ENCODE measurements at places on chromosomes 11 and 22.

DNA sequence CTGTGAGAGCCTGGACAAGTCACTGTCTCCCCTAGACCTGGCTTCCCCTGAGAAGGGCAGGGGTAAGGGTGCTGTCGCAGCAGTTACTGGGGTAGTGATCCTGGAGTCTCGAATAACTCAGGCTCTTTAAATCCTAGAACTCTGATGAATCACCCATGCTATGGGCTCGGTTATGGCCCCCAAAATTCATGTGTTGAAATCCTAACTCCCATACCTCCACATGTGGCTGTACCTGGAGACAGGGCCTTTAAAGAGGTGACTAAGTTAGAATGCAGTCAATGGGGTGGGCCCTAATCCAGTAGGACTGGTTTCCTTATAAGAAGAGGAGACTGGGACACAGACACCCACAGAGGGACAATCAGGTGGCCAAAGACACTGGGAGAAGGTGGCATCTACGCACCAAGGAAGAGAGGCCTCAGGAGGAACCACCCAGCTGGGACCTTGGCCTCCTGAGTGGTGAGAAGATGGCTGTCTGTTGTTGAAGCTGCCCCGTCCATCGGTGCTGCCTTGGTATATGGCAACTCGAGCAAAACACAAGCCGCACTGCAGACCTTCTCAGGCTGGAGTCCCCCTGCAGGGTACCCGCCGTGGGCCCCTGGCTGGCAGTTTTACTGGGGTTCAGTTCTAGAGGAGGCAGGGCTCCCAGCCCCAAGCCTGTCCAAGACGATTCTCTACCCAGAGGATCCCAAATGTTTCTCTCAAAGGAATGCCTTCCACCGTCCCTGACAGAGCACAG is 48.8 kb upstream of the SHISAL1 start:
- DNase-seq: no peak

GRCh38 chr22:48793949-48794348 is 1033.7 kb downstream of the BRD1 start:
- DNase-seq: no peak

GRCh38 chr11:117831661-117832415 is 7.3 kb upstream of the FXYD2 start:
- peak; percentile 13 for DNase-seq

DNA sequence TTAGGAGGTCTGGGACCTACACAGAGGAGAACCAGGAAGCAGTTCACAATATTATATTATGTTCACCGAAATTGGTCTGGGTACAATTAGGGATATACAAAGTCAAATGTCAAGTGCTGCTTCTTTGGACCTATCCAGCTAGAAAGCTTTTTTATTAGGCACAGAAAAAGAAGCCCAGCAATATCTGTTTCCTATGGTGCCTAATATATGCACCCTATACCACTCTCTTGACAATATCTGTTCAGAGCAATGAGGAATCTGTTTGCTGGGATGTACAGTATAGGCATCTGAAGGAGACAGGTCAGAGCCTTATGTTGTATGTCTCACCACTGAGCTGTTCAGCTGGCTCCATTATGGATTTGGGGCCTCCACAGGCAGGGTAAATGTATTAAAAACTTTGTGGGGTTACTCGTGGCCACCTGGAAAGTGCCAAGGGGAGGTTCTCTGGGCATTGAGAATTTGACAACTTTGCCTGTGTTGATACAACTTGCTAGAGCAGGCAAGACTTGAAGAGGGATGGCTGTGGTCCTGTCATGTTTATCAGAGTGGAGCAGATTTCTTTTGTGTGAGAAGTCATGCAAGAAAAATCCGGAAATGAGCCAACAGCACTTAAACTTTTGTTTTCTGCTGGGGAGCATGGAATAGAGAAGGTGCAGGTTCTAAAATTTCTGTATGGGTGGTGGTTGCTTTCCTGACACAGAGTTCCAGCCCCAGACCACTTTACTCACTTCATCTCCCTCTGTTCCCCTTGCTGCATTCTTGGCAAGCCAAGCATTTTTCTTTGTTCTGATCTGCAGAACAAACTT is 10.1 kb downstream of the STIM1 start:
- DNase-seq: no peak

GRCh38 chr11:86171627-86172026 is 72.9 kb upstream of the EED start:
- DNase-seq: no peak

DNA sequence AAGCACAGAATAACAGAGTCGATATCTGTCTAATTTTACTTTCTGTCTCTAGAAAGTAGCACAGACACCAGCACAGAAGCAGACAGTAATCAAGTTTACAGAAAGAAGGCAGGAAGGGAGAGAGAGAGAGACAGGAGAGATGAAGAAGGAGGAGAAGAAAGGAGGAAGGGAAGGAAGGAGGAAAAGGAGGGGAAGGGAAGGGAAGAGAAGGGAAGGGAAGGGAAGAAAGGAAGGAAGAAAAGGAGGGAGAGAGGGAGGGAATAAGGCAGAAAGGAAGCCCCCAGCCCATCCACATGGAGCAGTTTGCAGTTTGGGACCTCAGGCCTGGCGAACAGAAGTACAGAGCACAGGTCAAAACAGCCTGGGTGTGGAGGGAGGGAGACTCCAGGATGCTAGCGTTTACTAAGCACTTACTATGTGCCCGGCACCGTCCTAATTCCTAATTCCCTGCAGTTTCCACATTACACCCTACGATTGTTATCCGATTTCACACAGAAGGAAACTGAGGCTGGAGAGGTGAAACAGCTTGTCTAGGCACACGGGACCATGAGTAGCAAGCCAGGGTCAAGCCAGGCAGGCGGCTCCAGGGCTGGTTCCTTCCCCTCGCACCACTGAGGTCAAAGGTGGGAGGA is 46.0 kb upstream of the WNT7B start:
- DNase-seq: no peak

- DNase-seq: no peak
Observed at GRCh38 chr22:21964234-21964633, 11.6 kb upstream of the PPM1F start.

DNA sequence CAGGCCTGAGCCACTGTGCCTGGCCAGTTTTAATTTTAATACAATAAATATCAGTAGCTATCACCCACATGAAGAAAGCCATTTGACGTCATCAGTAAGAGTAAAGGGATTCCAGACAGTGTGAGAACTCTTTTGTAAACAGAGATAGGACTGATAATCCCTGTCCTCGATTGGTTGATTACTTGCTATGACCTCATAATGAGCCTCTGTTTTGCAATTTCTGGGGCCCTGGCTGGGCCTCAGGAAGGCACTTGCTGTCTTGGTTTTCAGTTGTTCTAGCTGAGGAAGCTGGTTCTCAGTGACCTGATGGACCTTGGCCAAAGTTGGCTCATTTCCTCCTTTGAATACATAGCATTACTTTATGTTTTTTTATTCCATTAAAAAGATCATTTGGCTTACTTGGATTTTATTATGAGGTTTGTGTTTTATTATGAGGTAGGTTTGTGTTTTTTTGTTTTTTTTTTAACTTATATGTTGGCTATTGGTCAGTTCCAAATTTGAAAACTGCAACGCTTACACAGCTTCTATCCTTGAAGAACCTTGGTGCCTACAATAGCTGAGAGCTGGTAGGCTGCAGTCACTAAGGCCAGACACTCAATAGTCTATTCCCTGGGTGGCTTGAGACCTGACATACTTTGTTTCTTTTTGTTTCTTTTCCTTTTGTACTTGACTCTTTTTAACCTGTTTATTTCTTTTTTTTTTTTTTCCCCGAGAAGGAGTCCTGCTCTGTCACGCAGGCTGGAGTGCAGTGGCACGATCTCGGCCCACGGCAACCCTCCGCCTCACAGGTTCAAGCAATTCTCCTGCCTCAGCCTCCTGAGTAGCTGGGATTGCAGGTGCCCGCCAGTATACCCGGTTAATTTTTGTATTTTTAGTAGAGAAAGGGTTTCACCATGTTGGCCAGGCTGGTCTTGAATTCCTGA is 20.0 kb downstream of the MARK2 start:
- DNase-seq: peak; percentile 68

DNA sequence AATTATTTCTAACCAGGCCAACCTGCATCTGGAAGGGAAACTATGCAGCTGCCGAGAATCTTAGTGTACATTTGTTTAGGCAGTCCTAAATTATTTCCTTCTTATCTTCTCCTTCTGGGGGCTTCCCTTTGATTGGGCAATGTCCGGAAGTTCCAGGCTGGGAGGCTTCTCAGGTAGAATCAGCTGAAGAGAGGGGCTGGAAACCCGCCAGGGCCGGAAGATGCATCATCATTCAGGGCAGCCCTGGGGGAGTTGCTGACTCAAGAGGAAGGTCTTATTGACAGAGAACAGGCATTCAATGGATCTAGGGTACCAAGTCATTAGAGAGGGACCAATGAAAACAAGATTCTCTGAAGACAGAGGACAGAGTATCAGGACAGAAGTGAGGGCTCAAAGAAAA is 150.7 kb downstream of the BLID start:
- DNase-seq: no peak

DNA sequence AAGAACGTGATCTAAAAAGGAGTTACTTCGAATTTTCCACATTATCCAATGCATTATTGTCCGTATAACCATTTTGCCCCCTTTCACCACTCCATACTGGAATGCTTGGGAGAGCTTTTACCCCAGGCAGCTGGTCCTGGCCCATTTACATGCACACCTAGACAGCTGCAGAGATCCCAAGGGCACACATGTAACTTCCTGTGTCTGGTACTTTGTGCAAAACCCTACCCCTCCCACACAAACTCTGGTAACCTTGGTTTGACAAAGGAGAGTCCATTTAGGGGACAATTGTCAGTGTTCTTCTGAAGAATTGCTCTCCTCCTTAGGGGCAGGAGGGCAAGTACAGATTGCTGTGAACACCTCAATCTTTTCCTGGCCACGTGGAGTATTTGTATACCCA is 57.3 kb upstream of the SORL1 start:
- DNase-seq: no peak

DNA sequence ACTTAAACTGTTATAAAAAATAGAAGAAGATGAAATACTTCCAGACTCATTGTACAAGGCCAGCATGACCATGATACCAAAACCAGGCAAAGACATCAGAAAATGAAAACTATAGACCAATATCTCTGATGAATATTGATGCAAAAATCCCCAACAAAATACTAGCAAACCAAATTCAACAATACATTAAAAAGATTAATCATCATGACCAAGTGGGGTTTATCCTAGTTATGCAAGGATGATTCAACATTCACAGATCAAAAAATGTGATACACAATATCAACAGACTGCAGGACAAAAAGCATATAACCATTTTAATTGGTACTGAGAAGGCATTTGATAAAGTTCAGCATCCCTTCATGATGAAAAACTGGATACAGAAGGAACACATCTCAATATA is 824.5 kb upstream of the RAG2 start:
- no peak for DNase-seq

DNA sequence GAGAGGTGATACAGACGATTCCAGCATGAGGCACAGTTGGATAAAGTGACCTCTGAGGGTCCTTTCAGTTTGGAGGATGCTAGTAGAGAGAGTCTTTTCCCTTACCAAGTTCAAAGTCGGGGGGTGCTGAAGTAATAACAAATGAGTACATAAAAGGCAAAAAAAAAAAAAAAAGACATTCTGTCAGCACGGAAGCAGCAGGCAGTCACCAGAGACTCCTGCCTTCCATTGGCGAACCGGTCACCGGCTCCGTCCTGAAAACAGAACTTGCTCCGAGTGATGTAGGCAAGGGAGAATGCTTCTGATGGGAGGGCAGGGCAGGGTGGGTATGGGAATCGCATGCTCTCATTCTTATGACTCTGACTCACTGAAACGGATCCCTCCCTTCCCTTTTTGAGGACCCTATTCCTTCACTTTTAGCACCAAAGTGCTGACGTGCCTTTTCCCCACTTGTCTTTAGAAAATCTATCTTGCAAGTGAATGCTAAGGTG is 65.9 kb downstream of the PRR5L start:
- DNase-seq: peak; percentile 23

- no peak for DNase-seq
Observed at GRCh38 chr11:47329987-47330931, 22.2 kb downstream of the MYBPC3 start.

DNA sequence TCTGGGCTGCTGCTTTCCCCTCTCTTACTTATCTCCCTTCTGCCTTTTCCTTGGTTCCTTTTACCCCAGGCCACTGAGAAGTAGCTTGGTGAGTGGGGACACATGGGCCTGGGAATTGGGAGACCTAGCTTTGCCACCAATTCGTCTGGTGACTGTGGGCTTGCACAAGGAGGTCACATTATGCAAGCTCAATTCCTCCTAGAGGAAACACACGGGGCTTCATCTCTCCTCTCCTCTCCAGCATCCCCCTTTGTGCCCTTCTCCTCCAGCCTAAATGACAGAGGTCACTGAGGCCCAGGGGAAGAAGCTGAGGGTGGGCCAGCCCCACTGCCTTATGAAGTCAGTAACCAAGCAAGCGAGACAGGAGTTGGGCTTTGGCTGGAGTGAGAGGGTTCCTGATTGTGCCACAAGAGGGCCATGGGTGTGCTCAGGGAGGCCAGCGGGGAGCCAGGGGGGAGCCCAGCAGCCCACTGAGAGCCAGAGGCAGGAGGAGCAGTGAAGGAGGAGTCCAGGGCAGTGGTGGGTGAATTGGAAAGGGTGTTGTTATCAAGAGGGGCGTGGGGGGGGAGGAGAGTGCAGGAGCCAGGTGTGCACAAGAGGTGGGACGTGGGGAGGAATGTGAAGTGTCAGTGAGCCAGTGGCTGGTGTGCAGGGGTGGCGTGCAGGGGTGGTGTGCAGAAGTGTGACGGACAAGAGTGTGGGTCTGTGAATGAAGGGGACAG is 2.0 kb downstream of the CLCF1 start:
- DNase-seq: no peak

GRCh38 chr11:11164334-11164690 is 188.7 kb downstream of the CSNK2A3 start:
- DNase-seq: no peak

DNA sequence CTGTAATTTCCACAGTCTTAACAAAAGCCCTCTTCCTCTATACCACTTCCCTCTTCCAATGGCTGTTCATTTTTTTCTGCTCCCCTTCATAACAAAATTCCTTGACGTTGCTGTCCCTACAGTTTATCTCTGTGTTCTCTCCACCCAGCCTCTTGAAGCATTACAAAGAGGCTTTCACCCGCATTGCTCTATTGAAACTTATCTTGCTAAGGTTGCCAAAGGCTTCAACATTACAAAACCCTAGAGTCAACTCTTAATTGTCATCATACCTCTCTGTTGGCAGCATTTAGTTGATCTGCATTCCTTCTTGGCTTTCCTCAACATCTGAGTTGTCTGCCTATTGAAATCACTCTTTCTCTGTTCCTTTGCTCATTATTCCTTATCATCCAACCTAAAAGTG is 1055.7 kb downstream of the JRKL start:
- no peak for DNase-seq

- peak; percentile 26 for DNase-seq
Observed at GRCh38 chr22:50469377-50470305, 5.2 kb downstream of the SBF1 start.

GRCh38 chr11:33419924-33420323 is 162.7 kb downstream of the HIPK3 start:
- DNase-seq: no peak

GRCh38 chr22:37817705-37818408 is 5.3 kb upstream of the GALR3 start:
- peak; percentile 92 for DNase-seq

DNA sequence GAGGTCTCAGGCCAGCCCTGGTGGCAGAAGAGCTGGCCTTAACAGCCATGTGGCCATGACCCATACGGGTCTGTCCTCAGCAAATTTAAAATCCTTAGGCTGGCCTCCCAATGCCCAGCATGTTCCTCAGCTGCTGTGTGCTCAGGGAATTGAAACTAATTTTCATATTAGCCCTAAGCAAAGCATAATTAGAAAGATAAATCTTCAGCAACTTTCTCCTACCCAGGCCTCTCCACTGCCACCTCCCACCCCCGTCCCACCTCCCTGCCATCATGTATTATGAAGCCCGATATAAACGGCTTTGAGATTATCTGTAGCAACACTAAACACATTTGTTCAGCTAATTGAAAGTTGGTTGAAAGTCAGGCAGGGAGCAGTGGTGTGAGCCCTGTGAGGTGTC is 178.8 kb upstream of the NTM start:
- no peak for DNase-seq

Data from testis (tissue), 5 donors.